ENCODE measurements at places on chromosomes 3 and 15. TPM values are rescaled to one million over a fixed set of nuclear protein-coding genes. Genes with fewer than 3 reads are reported as not detected.

- DNase-seq, result no peak
These were observed 8.6 kb downstream of the OXSR1 start for GRCh38 chr3:38173834-38174418.

DNA sequence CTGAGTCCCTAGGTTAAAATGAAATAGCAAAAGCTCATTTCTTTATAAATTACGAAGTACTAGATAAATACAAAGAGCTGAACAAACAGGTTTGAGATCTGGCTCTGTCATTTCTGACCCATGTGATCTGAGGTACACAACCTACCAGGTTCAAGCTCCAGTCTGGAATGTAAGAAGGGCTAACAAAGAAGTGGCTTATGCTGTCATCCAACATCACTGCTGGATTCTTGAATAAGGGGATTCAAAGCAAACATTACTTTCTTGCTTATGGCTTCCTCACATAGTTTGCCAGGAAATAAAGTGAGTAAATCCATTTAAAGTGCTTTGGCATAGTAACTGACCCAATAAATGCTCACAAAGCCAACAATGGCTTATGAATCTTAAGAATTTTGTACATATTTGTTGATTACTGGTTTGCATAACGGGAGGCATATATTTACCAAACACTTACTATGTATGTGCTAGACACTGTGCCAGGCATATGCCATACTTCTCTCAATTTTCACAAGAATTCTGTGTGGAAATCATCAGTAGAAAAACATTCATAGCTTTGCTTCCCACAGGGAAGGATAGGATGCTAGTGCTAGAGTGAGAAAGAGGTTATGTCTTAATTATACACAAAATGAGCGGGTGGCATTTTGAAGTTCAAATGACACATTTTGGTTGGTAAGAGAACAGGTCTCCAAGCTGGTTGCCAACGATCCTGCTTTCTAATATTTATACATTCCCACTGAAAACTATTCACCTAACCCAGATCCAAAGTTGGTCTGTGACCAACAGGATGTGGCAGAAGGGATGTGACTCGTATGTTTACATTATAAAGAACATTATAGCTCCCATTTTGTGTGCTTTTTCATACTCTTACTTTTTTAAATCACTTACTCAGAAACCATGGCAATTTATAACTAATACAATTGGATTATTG is 38.7 kb upstream of the CSPG5 start:
- DNase-seq, result no peak

The ACKR4 gene
- not detected for total RNA-seq

DNA sequence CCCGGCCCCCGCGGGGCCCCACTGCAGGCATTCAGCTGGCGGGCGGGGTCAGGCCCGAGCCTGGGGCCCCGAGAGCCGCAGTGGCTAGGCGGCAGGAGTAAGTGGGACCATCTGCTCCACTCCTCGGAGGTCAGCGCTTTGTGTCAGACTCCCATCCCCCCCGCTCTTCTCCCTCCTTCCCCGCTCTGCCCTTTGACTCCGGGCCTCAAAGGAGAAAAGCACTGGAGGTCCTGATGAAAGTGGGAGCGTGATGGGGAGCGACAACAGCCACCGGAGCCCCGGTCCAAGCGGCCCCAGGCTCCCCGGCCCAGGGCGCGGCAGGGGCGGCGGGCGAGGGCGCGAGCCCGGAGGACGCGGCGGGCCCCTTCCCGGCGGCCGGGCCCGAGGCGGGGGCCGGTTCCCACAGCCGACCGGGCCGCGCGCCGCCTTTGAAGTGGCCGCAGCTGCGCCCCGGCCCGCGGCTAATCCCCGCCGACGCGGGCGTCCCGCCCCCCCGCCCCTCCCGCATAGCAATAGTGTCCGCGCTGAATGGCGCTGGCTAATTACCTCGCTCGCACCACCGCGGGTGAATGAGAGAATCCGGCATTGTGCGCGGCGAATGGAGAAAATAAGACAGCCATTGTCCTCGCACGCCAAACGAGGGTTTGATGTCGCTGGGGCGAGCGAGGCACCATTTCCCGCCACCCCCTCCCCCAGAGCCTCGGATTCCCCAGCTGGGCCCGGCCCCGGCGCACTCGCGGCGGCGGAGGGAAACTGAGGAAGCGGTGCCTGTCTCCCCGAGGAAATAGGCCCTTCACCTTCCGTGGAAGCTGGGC is 22.4 kb downstream of the IGDCC3 start:
- no peak for DNase-seq

The ZKSCAN7 gene
- total RNA-seq, result 4.9 TPM
